ENCODE measurements at places on chromosomes 2 and 18. TPM values are rescaled to one million over a fixed set of nuclear protein-coding genes. Genes with fewer than 3 reads are reported as not detected.

Gene WNT6
- not detected for total RNA-seq

Gene CYP27A1
- not detected for total RNA-seq

Gene CFC1
- total RNA-seq, result not detected

Gene GPBAR1
- 0.82 TPM for total RNA-seq
